ENCODE measurements at places on chromosomes 1 and 21.
A peak's percentile ranks its signal among the peaks of the same experiment; 100 is the strongest.

DNA sequence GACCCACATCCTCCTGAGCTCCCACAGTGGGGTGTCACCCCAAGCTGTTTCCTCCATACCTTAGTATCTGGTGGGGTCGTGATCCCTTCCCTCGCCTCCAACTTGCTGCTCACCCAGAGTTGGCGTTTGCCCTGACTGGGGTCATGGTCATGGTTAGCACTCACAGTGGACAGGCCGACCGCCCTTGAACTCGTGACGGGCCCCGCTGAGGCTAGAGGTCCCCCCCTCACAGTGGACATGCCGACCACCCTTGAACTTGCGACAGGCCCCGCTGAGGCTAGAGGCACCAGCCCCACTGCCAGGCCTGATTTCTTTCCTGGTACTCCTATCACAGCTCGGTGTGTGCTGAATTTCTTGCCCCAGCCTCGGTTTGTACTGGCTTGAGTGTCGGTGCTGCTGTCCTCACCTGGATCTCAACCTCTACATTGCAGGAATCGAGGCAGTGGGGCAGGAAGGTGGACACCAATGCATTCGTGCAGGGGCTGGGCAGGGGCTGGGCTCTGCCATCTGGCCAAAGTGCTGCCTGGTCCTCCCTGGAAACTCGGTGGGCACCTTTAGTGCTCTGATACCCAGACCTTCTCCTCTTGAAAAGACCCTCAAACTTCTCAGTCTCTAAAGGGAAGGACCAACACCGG lies 37.5 kb upstream of the AJAP1 start:
- DNase-seq = no peak

- no peak for DNase-seq
Measured at GRCh38 chr1:68175621-68176398, 56.5 kb downstream of the WLS start.

GRCh38 chr1:160726114-160726497 lies 12.9 kb upstream of the SLAMF7 start:
- DNase-seq = no peak

GRCh38 chr1:185578293-185578692 lies 155.9 kb upstream of the HMCN1 start:
- no peak for DNase-seq

DNA sequence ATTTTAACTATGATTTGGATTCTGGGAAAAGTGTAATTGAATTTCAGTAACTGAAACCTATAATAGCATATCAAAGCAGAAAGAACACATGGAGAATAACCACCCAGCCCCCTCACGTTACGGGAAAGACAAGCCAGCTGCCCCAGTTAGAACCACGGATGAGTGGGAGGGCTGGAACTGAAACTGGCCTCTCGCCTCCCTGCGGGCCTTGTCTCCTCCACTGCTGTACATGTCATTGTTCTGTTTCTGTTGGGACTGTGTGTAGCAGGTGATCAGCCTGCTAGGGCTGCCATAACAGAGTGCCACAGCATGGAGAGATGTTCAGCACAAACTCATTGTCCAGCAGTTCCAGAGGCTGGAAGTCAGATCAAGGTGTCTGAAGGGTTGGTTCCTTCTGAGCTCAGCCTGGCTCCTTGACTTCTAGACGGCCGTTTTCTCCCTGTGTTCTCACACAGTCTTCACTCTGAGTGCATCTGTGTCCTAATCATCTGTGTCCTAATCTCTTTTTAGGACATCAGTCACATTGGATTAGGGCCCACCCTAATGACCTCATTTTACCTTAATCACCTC lies 52.4 kb downstream of the MAP3K21 start:
- no peak for DNase-seq

GRCh38 chr1:60488847-60489246 lies 415.3 kb upstream of the C1orf87 start:
- DNase-seq = no peak

GRCh38 chr1:156592158-156592909 lies 758 bp downstream of the NAXE start:
- DNase-seq = no peak

- DNase-seq = peak; percentile 33
Measured at GRCh38 chr1:28580722-28581530, 11.1 kb upstream of the RAB42 start.

DNA sequence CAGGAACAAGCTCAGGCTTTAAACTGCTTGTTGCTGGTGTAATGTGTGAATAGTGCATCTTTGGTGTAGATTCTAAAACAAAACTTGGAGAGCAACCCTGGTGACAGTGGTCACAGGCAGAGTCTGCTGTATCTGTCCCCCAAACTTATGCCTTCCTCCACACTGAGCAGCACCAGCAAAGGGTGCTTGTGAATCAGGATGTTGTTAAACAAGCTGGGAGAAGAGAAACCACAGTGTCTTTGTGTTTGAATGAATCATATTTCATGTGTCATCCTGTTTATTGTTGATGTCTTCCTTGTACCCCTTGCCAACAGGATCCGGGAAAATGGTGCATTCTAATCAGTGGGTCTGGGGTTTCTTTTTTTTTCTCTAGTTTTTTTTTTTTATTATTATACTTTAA lies 91.9 kb upstream of the COG2 start:
- no peak for DNase-seq

DNA sequence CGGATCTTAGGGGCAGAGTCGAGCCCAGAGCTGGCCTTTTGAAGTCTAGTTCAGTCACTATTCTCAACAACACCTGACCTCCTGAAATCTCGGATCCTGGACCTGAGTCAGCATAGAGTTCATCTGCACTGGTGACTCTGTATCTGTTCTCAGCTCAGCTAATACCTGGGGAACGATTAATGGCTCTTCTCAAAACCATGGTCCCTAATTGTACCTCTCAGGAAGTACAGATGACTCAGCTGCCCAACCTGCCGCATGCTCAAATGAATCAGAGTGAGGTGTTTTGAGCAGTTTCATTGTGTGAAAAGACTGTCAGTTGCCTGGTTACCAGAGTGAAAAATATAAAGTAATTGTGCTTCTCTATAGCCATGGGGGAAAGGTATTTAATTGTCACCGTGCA lies 89.2 kb downstream of the SLC35F3 start:
- no peak for DNase-seq

GRCh38 chr1:2441746-2442145 lies 29.4 kb upstream of the PEX10 start:
- DNase-seq = no peak

GRCh38 chr21:38267136-38267755 lies 10.5 kb downstream of the KCNJ15 start:
- DNase-seq = no peak

DNA sequence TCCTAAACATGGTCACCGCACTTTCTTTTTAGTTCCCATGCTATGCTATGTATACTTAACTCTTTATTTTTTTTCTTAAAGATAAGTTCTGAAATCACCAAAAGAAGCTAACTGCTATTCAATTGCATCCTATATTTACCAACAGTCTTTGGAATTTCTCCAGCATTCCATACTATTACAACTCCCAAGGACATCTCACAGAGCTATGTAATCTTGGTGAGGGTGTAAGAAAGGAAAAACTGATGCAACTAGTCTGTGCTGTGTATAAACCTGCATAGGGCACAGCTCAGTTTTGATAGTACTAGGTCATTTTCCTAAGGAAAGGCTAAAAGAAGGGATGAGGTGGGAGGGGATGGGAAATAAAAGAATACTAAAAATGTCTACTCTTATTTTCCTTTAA lies 78.0 kb downstream of the PTPN14 start:
- no peak for DNase-seq

GRCh38 chr21:44751799-44752636 lies 40.6 kb upstream of the TSPEAR start:
- DNase-seq = no peak

GRCh38 chr1:104056786-104057185 lies 307.1 kb downstream of the AMY1C start:
- DNase-seq = no peak

GRCh38 chr1:174874331-174875053 lies 125.3 kb upstream of the CACYBP start:
- no peak for DNase-seq

DNA sequence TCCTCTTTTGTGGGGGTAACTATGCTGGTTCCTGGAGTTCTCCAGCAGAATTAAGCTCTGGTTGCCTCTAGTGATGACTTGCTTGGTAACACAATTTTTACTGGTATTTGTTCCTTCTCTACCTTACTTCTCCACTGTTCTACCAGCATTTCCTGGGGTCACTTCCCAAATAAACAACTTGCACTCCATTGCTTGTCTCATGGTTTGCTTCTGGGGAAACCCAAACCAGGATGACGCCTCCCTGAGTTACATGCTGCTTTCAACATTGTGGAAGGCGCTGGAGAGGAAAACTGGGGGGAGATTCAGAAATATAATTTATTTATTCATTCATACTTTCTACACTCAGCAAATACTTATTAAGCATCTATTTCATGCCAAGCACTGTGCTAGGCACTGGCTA lies 55.3 kb upstream of the AK4 start:
- DNase-seq = no peak

DNA sequence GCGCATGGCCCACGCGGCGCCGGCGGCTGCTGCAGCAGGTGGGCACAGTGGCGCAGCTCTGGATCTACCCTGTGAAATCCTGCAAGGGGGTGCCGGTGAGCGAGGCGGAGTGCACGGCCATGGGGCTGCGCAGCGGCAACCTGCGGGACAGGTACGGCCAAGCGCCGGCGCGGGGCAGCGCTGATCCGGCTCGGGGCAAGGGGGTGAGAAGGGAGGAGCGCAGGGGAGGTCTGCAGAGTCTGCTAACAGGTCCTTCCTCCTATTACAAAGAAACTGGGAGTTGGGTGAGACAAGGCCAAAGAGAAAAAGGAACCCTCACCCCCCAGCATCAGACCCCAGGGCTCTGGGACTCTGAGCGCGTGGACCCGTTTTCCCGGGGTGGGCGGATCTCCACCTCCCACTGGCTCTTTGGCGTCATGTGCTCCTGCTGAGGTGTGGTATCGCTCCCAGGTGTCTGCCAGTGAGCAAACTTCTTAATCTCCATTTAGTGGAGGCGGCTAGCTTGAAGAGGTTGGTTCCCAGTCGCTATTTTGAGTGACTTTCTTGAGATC lies 431 bp downstream of the MTARC1 start:
- no peak for DNase-seq

GRCh38 chr1:6474815-6475282 lies 8.9 kb upstream of the TNFRSF25 start:
- DNase-seq = no peak

All from cerebellar nuclear complex (tissue), 1 donor.